ENCODE measurements at places on chromosomes 2 and 18.

GRCh38 chr2:122635686-122636085 lies 880.2 kb downstream of the TSN start:
- no peak for DNase-seq

DNA sequence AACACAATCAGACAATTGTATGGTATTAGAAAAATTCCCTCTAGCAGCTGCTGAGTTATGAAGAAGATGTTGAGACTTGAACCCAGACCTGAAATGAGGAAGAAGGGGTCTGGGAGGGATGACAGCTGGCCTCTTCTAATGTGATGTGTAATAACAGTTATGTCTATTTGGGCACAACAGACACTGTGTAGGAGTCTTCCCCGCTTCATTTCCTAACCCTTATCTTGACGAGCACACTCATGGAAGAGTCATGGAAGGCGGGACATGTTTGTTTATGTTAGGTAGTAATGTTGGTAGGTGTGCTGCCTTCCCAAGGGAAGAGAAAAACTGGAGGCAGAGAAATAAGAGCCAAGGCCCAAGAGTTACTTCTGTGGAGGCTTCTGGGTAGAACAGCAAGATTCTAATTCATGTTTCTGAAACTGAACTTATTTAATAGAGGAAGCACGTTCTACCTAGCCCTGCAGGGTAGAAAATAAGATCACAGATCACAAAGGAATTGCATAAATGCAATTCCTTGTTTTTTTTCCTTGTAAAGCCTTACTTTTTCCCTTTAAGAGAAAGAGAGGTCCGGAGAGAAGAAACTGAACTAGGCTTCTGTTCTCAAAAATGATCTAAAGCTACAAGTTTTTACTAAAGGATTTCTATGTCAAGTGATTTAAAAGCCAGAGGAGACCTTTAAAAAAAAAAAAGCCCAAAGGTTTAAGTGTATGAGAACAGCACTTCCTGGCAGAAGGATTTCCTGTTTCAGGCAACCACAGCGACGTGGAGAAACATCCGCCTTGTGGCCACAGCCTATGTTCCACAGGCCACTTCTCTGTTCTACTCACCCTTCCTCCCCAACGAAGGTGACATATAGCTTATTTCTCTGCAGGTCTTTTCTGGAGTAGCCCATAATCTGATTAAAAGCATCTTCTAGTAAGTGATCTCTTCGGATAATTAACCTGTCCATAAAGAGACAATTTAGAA lies 68.5 kb upstream of the STK17B start:
- peak; percentile 73 for DNase-seq

DNA sequence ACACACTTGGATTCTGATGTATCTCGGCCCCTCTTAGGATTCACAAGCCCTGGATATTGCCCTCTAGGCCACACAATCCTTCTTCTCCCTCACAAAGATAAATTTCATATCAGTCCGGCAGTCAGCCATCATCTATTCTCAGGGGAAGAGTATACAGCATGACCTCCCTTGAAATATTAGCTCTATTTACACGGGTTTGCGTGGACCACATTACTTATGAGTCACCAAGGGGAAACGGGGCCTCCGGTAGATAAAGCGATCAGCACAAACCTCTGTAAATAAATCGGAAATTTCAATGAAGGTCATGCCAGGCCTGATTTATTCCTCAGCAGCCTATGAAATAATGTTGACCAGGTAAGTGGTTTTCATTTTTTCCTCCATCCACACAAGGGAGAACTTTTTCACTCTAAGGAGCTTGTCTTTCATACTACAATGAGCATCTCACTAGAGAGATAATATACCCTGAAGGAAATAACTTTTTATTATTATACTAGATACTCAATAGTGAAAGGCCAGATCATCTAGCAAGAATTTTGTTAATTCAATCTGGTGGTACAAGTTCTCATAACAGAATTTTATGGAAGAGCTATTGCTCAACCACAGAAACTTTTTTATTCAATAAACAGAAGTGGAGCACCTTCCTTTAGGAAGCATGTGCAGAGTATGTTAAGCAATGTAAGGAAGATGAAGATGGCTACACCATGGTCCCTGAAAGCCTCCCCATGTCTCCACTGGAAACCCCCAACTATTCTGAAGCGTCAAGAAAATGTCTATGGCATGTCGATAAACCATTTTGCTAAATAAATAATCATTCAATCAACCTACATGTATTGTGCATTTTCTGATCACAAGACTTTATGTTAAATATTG lies 125.2 kb upstream of the PIK3C3 start:
- no peak for DNase-seq

- no peak for DNase-seq
Measured at GRCh38 chr2:152046940-152047339, 51.9 kb downstream of the CACNB4 start.

GRCh38 chr2:223696719-223697118 lies 94.6 kb upstream of the SCG2 start:
- no peak for DNase-seq

DNA sequence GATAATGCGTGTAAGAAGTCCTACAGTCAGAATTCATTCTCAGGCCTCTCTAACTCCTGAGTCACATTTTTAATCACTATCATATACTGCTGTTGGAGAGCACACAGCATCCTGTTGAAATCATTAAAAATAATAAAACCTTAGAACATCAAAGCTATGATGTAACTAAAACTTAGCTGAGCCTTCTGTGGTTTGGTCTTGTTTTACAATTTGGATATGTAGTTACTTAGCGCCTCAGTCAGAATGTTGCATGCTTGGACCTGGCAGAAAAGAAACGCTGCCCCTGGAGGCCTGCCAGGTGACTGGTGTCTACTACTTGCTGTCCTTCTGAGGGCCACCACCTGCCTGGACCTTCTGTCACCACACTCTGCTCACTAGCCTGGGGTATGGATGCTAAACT lies 261.1 kb upstream of the RASGRP3 start:
- DNase-seq = peak; percentile 77

DNA sequence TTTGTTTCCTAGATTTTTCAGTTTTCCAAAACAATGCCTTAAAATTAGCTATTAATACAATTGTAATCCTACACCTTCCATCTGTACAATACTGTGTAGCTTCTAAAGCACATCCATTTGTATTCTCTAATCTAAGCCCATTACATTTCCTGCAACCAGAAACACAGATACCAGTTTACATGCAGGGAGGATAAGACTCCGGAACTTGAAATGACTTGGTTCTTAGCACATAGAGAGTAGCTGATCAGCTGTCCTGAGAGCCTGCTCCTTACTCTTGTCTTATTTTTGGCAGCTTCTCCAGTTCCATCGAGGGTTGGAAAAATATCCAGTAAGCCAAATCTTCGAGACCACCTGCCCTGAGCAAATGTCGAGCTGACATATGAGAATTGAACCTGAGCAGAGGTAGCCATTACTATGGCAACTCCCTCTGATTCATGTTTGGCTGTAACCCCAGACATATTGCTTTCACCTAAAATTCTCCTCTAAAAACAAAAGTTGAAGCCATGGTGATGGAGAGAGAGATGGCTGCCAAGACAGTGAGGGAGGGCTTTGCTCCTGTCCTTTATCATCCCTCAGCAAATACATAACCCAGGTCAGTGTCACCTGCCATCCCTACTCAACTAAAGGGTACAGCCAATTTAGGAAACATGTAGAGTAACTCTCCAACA lies 542.8 kb downstream of the IRS1 start:
- no peak for DNase-seq

DNA sequence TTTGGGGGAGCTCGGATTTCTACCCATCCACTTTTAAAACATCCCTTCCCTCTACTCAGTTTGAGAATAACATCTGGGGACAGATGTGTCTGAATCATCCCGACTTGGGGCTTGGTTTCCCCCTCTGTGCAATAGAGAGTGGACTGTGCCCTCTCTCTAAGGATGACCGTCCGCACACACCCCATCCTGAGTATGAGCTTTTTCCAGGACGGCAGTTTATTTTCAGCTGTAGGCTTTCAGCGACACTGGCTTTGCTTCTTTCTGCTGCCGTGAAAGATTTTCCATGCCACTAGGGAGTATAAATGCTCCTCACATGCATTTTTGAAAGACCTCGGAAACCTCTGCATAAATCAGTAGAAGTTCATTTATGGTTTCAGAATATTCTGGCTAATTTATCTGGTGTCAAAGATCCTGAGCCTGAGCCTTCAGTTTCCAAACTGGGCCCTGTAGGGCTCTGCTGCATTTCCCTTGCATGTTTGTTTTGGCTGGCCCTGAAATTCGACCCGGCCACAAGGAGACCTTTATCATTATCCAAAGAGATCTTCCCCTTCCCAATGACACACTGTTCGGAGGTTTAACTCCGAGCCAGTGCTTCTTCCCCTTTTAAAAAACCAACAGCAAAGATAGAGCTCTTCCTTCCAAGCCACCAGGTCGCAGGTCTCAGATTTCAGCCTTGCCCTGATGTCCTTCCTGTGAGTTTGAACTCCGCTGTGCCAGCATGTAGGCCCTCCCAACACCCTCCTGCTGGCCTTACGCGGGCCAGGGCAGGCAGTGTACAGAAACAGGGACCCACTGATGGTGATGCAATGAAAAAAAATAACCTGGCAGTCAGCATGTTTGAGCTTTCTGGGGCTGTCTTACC lies 53.3 kb downstream of the FECH start:
- no peak for DNase-seq

- no peak for DNase-seq
Measured at GRCh38 chr2:112836163-112836560, 417 bp downstream of the IL1B start.
